Activated naive CD4-positive, alpha-beta T cell treated with anti-CD3 and anti-CD28 coated beads for 36 hours (primary cell): ENCODE measurements at places on chromosomes 13 and 19. TPM values are rescaled to one million over a fixed set of nuclear protein-coding genes. Genes with fewer than 3 reads are reported as not detected.

GRCh38 chr13:80338781-80339562 is 2.0 kb downstream of the SPRY2 start:
- H3K36me3 ChIP-seq = no peaks in the 10 kb centered on the region
- H3K4me1 ChIP-seq = peaks cover 8% of the 10 kb centered on the region
- H3K4me3 ChIP-seq = no peak overlapping the region
- DNase-seq = no peak
- H3K27me3 ChIP-seq = peaks cover 36% of the 10 kb centered on the region
- no peak overlapping the region for H3K27ac ChIP-seq

The IER2 gene
- total RNA-seq = 120 TPM

The FAM124A gene
- not detected for total RNA-seq

DNA sequence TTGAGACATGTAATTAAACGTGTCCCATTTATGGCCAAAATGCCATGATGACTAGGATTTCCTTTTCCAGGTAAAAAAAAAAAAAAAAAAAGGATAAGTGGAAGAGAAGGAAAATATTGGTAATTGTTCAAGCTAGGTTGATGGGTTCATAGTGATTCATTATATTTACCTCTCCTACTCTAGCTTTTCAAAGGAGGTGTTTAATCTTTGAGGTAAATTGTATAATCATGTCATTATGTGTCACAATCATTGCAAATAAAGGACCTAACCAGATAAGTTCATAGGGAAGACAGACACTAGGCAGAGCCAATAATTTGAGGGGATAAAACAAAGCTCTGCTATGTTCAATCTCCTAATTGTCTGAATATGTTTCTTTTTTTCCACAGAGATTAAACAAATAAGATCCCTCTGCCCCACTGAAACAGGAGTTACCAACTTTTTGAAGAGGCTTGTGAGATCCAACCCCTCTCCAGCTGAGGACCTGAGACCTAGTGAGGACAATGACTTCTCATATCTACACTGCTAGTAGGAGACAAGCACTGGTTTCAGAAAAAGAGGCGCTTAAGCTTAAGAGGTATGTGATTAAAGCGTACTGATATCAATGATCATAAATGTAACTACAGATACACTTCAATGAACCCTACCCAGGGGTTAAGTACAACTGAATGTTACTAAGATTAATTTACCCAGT is 61.4 kb downstream of the USP12 start:
- no peaks in the 10 kb centered on the region for H3K27me3 ChIP-seq
- peaks cover 31% of the 10 kb centered on the region for H3K4me1 ChIP-seq
- H3K36me3 ChIP-seq = peaks cover 34% of the 10 kb centered on the region
- DNase-seq = no peak

- no peak for DNase-seq
- no peak overlapping the region for H3K4me3 ChIP-seq
- peaks cover 22% of the 10 kb centered on the region for H3K27me3 ChIP-seq
- peaks cover 8% of the 10 kb centered on the region for H3K4me1 ChIP-seq
Observed at GRCh38 chr19:8340341-8341096, 2.5 kb downstream of the KANK3 start.
